ENCODE measurements at places on chromosomes 11 and 22. TPM values are rescaled to one million over a fixed set of nuclear protein-coding genes. Genes with fewer than 3 reads are reported as not detected.

Gene MRGPRF
- 0.18 TPM for total RNA-seq

Gene OR6A2
- 0.24 TPM for total RNA-seq

Gene PRRG4
- total RNA-seq = 0.51 TPM

Gene CRYBB3
- total RNA-seq = not detected

Gene SCARF2
- 53.4 TPM for total RNA-seq

Gene SCUBE1
- 10.4 TPM for total RNA-seq

Gene UBQLN3
- not detected for total RNA-seq

Gene OR51E2
- total RNA-seq = not detected

Gene SYT7
- 3.4 TPM for total RNA-seq

Gene TMEM191C
- 13.5 TPM for total RNA-seq

Gene TRPM5
- not detected for total RNA-seq

Gene ART5
- total RNA-seq = 3.8 TPM

Gene EXPH5
- 6.5 TPM for total RNA-seq

Gene OR8D4
- total RNA-seq = not detected

Gene TESMIN
- total RNA-seq = 9.5 TPM

Gene CDPF1
- 38.4 TPM for total RNA-seq

Gene OR51B5
- total RNA-seq = not detected

Gene C11orf65
- 11.0 TPM for total RNA-seq

Gene CHRDL2
- total RNA-seq = not detected

Gene SLC29A2
- total RNA-seq = 3.0 TPM

Gene NDUFS3
- 200 TPM for total RNA-seq

Gene LRRC56
- total RNA-seq = 0.03 TPM

Gene LDHAL6A
- not detected for total RNA-seq

Gene OPCML
- not detected for total RNA-seq

Gene AGBL2
- total RNA-seq = not detected

Gene SSTR3
- total RNA-seq = not detected

Gene TRIM66
- total RNA-seq = 0.49 TPM

Gene RASGRP2
- 1.9 TPM for total RNA-seq

Gene LMO2
- not detected for total RNA-seq

Gene CTSW
- total RNA-seq = not detected

Gene MS4A14
- total RNA-seq = not detected

Gene APOL3
- total RNA-seq = not detected

Gene KRTAP5-1
- not detected for total RNA-seq

Gene CASP12
- total RNA-seq = not detected

Gene CEND1
- total RNA-seq = 0.74 TPM

Gene GAL3ST1
- total RNA-seq = not detected

Gene FGF19
- not detected for total RNA-seq

Gene CPT1A
- total RNA-seq = 1.9 TPM

Gene OR51B2
- total RNA-seq = not detected

Gene CCDC89
- 8.6 TPM for total RNA-seq

Gene MYO7A
- 0.64 TPM for total RNA-seq

Gene L3MBTL2
- 53.1 TPM for total RNA-seq

Gene IL10RA
- not detected for total RNA-seq

Gene AMOTL1
- total RNA-seq = 45.9 TPM

Gene FGF3
- not detected for total RNA-seq

Gene TRMU
- 55.4 TPM for total RNA-seq

Gene MEI1
- total RNA-seq = not detected

Gene KCNK4
- 0.14 TPM for total RNA-seq

Gene CNGA4
- not detected for total RNA-seq

Gene YIF1A
- 106 TPM for total RNA-seq

Gene CCDC81
- total RNA-seq = 49.2 TPM

Gene INSC
- total RNA-seq = not detected

Gene TSKU
- total RNA-seq = 15.3 TPM

Measured in G401 (cell line).